ENCODE measurements at places on chromosomes 2 and 18. TPM values are rescaled to one million over a fixed set of nuclear protein-coding genes. Genes with fewer than 3 reads are reported as not detected.

CRYGD gene
- not detected for total RNA-seq

GAD1 gene
- not detected for total RNA-seq

GRCh38 chr2:25105336-25106085, 62.9 kb downstream of the POMC start:
- DNase-seq, result no peak

GRCh38 chr2:162581959-162582798, 238.2 kb downstream of the GCA start:
- DNase-seq, result no peak

- no peak for DNase-seq
Observed at GRCh38 chr18:59897321-59897954, 2.4 kb upstream of the PMAIP1 start.

DNA sequence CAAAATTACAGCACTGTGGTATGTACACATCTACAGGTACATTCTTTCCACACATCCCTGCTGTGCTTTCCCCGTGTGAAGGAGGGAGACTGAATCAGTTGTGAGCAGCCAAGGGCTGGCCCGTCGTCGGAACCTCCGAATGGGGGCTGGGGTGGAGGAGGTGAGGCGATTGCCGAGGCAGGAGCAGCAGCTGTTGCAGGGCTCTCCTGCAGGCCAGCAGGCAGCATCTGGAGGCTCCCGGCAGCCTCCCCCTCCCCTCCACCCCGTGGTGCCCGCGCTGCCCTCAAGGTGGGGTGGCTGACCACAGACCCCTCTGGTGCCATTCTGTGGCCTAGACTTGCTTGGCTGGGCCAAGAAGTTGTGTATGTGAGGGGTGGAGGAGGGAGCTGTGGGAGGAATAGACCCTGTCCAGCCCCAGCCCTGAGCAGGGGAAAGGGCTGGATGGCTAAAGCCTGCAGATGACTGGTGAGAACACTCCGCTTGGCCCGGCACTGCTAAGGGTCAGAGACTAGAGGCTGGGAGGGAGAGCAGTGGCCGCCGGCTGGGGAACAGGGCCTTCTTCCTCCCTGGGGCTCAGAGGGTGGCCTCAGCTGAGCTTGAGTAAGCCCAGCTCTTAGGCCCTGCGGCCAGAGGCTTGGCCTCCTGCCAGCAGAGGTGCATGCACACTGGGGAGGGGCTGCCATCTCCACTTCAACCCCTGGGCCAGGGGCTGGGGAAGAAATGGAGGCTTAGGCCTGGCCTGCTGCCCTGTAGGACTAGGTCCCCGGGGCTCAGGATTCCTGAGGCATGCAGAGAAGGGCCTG, 7.6 kb downstream of the STAMBP start:
- DNase-seq, result peak; percentile 77

DNA sequence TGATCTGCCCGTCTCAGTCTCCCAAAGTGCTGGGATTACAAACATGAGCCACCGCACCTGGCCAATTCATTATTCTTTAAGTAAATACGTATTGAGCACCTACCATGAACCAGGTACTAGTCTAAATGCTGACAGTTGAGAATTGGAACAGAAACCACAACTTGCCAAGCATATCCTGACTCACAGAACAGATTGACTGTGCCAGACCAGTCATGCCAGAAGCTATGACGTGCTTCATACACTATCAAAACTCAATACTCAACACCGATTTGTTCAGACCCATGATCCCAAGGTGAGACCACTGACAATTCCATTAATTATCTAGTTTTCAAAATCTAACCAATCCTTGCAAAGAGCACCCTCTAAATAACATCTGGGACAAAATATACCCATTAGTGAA, 148.6 kb downstream of the B3GNT2 start:
- DNase-seq, result no peak

GRCh38 chr18:8625461-8626092, 16.3 kb downstream of the RAB12 start:
- no peak for DNase-seq

APCDD1 gene
- total RNA-seq, result 8.9 TPM

Data from sigmoid colon (tissue), 7 donors.